Testis (tissue), 5 donors: ENCODE measurements at places on chromosomes 2 and 18. TPM values are rescaled to one million over a fixed set of nuclear protein-coding genes. Genes with fewer than 3 reads are reported as not detected.

FHOD3 gene
- total RNA-seq = 46.8 TPM

DNAH6 gene
- 7.1 TPM for total RNA-seq

GRCh38 chr2:36456227-36457175 lies 100.9 kb downstream of the CRIM1 start:
- H3K4me3 ChIP-seq = no peak overlapping the region
- H3K27me3 ChIP-seq = no peaks in the 10 kb centered on the region
- peak; percentile 83 for DNase-seq

SOWAHC gene
- 30.1 TPM for total RNA-seq

MBP gene
- total RNA-seq = 20.3 TPM

TUBA4B gene
- not detected for total RNA-seq

DNA sequence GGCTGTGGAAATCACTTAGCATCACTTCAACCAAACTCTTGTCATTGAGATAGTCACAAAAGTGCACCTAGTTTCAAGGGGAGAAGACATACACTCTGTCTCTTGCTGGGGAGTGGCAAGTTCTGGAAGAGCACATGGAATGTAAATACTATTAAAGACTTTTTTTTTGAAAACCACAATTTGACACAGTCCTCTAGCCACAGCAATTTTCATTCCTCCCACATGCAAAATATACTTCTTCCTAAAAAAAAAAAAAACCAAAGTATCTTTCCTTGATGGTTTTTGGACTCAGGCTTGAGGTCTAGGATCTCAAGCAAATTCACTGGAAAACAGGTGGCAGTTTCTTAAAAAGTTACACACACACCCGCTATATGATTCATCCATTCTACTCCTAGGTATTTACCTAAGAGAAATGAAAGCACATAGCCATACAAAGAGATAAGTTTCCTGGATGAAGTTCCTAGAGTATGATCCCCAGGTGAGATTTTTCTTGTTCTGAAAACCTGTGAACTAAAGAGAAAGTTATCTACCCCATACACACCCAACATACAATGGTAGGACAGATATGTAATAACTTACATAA lies 295.8 kb downstream of the SP3 start:
- H3K36me3 ChIP-seq = no peaks in the 10 kb centered on the region
- no peak overlapping the region for H3K4me3 ChIP-seq
- DNase-seq = no peak
- no peaks in the 10 kb centered on the region for H3K4me1 ChIP-seq
- no peak overlapping the region for H3K27ac ChIP-seq
- no peaks in the 10 kb centered on the region for H3K27me3 ChIP-seq

TMEFF2 gene
- 2.2 TPM for total RNA-seq

GRCh38 chr2:21317131-21317530 lies 193.4 kb downstream of the TDRD15 start:
- no peaks in the 10 kb centered on the region for H3K27me3 ChIP-seq
- H3K27ac ChIP-seq = no peak overlapping the region
- no peak overlapping the region for H3K4me3 ChIP-seq
- H3K36me3 ChIP-seq = no peaks in the 10 kb centered on the region
- peak; percentile 85 for DNase-seq
- peaks cover 9% of the 10 kb centered on the region for H3K4me1 ChIP-seq

TGFA gene
- 1.3 TPM for total RNA-seq

DNA sequence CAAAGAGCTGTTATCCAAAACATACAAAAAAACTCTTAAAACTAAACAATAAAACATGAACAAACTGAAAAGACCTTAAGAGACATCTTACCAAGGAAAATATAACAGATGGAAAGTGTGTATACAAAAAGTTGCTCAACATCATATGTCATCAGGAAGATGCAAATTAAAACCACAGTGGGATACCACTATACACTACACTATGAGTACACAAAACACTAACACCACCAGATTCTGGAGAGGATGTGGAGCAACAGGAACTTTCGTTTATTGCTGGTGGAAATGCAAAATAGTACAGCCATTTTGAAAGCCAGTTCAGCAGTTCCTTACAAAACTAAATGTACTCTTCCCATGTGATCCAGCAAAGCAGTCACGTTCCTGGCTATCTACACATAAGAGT lies 221.4 kb downstream of the CMPK2 start:
- H3K27ac ChIP-seq = no peak overlapping the region
- H3K4me1 ChIP-seq = no peaks in the 10 kb centered on the region
- no peak overlapping the region for H3K4me3 ChIP-seq
- DNase-seq = no peak
- no peaks in the 10 kb centered on the region for H3K27me3 ChIP-seq

DNA sequence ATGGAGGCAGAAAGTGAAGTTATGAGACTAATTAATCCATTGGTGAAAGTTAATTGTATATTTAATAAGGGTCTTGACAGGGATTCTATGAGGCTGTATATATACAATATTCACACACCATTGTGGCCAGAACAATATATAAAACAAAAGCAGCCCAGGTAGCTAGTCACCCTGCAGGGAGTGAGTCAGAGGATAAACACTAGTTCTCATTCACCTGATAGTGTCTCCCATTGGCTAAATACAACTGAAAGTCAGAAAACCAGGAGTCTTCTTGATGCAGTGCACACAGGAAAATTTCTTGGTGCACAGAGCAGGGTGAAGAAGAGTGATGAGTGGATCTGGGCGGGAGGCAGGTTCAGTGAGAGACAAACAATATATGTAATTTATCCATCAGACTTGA lies 465.2 kb downstream of the ERBB4 start:
- no peaks in the 10 kb centered on the region for H3K27me3 ChIP-seq
- no peaks in the 10 kb centered on the region for H3K36me3 ChIP-seq
- no peak overlapping the region for H3K27ac ChIP-seq

DNA sequence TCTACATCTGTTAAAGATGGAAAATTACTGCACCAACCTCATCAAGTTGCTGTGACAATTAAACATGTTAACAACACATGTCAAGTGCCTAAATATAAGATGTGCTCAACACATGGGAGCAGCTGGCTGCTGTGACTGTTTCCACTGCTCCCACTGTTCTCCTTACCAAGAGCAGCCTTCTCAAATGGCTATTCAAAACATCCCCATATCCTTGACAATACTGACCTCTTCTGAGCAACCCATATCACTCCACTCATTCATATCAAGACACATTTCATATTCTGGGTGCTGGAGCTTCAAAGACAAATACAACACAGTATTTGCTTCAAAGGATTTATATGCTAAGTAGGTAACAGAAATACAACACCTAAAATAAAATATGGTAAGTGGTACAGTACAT lies 60.3 kb downstream of the PIAS2 start:
- no peaks in the 10 kb centered on the region for H3K27me3 ChIP-seq
- H3K36me3 ChIP-seq = no peaks in the 10 kb centered on the region
- no peaks in the 10 kb centered on the region for H3K4me1 ChIP-seq
- no peak overlapping the region for H3K4me3 ChIP-seq
- no peak for DNase-seq

GRCh38 chr2:129765678-129766351 lies 213.7 kb upstream of the RAB6C start:
- H3K36me3 ChIP-seq = no peaks in the 10 kb centered on the region
- H3K4me1 ChIP-seq = no peaks in the 10 kb centered on the region
- no peak for DNase-seq
- no peaks in the 10 kb centered on the region for H3K27me3 ChIP-seq
- H3K27ac ChIP-seq = no peak overlapping the region

DNA sequence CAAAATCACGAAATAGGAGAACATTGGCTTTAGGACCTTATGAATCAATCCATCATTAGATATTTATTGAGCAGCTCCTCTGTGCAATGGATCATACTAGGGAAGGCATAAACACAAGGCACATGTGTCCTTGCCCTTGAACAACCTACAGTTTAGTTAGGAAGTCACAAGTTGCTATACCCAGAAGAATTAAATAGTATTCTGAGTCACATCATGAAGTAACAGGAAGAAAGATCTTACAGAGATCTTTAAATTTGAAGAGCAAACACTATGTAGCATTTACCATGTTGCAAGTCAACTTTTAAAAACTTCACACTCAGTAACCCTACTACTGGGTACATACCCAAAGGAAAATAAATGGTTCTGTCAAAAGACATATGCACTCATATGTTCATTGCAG lies 355.2 kb upstream of the SLC14A2 start:
- peaks cover 3% of the 10 kb centered on the region for H3K4me1 ChIP-seq
- no peak overlapping the region for H3K27ac ChIP-seq
- DNase-seq = no peak
- H3K36me3 ChIP-seq = no peaks in the 10 kb centered on the region
- H3K4me3 ChIP-seq = no peak overlapping the region
- H3K27me3 ChIP-seq = no peaks in the 10 kb centered on the region

GRCh38 chr2:238776003-238776760 lies 71.7 kb upstream of the TWIST2 start:
- no peaks in the 10 kb centered on the region for H3K4me1 ChIP-seq
- DNase-seq = no peak
- no peak overlapping the region for H3K27ac ChIP-seq
- no peaks in the 10 kb centered on the region for H3K27me3 ChIP-seq

- H3K27me3 ChIP-seq = no peaks in the 10 kb centered on the region
- no peak overlapping the region for H3K4me3 ChIP-seq
- peaks cover 17% of the 10 kb centered on the region for H3K4me1 ChIP-seq
Observed at GRCh38 chr2:215465256-215465655, 29.4 kb upstream of the FN1 start.

ACTG2 gene
- 2.7 TPM for total RNA-seq

- H3K27me3 ChIP-seq = no peaks in the 10 kb centered on the region
Observed at GRCh38 chr2:236246711-236247246, 17.4 kb downstream of the ASB18 start.

GRCh38 chr2:189393440-189394111 lies 47.7 kb upstream of the WDR75 start:
- H3K27me3 ChIP-seq = no peaks in the 10 kb centered on the region
- H3K4me3 ChIP-seq = no peak overlapping the region
- no peak overlapping the region for H3K27ac ChIP-seq
- H3K4me1 ChIP-seq = no peaks in the 10 kb centered on the region

DNA sequence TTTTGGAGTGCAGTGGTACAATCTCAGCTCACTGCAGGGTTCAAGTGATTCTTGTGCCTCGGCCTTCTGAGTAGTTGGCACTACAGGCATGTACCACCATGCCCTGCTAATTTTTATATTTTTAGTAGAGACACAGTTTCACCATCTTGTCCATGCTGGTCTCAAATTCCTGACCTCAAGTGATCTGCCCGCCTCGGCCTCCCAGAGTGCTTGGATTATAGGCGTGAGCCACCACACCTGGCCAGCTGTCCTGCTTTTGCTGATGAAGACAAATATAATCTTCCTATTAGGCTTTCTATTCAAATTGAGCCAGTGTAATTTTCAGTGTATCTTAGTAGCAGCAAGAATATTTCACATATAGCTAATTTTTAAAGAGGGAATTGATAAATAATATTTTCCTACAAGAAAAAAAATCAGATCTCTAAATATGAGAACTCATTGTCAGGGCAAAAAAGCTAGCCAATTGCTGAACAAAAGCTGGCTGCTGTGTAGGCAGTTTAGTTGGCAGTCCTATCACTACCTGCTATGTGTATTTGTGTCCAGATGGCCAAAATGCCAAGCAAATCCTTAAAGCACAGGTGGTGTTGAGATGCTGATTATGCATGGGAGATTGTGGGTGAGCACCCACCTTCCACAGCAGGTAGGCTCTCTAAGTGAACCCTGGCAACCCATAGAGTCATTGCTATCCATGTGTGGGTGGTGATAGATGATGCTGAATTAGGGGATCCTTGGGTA lies 60.8 kb upstream of the STAM2 start:
- DNase-seq = no peak
- no peaks in the 10 kb centered on the region for H3K27me3 ChIP-seq
- H3K36me3 ChIP-seq = no peaks in the 10 kb centered on the region
- H3K27ac ChIP-seq = no peak overlapping the region

- H3K27ac ChIP-seq = no peak overlapping the region
- no peaks in the 10 kb centered on the region for H3K27me3 ChIP-seq
- DNase-seq = no peak
- no peak overlapping the region for H3K4me3 ChIP-seq
- no peaks in the 10 kb centered on the region for H3K36me3 ChIP-seq
Observed at GRCh38 chr2:119638685-119639554, 40.1 kb upstream of the TMEM177 start.

MC4R gene
- total RNA-seq = not detected

DNA sequence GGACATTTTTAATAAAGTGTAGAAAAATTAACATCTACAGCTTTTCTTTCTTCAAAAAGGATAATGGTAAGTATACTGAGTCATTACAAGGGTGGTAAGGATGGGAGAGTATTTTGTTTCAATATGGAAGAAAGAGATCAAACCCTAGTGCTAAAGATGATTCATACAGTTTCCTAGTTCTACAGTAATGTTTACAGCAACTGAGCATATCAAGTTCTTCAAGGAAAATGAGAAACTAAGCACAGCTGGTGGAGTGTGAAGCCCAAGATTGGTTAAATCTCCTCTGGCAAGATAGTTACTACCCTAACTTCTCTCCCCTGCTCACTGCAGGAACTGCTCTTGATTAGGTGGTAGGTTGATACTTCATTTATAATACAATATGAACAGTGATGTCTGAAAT lies 467.5 kb downstream of the XIRP2 start:
- H3K27ac ChIP-seq = no peak overlapping the region
- H3K36me3 ChIP-seq = no peaks in the 10 kb centered on the region
- no peak for DNase-seq
- no peaks in the 10 kb centered on the region for H3K27me3 ChIP-seq

DNA sequence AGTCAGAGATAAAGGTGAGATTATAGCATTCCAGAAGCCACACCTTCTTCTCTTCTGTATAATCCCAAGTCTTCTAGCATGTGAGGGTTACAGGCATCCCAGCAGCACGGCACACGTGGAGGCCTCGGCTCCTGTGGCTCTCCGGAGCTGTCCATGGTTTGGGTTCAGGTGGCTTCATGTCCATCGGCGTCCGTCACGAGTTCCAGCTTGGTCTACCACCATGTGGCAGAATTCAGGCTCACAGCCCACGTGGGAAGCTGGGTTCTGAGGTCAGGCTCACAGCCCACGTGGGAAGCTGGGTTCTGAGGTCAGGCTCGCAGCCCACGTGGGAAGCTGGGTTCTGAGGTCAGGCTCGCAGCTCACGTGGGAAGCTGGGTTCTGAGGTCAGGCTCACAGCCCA lies 378.3 kb upstream of the SALL3 start:
- no peak overlapping the region for H3K27ac ChIP-seq
- H3K27me3 ChIP-seq = no peaks in the 10 kb centered on the region
- no peak overlapping the region for H3K4me3 ChIP-seq

EPC2 gene
- 53.1 TPM for total RNA-seq

DNA sequence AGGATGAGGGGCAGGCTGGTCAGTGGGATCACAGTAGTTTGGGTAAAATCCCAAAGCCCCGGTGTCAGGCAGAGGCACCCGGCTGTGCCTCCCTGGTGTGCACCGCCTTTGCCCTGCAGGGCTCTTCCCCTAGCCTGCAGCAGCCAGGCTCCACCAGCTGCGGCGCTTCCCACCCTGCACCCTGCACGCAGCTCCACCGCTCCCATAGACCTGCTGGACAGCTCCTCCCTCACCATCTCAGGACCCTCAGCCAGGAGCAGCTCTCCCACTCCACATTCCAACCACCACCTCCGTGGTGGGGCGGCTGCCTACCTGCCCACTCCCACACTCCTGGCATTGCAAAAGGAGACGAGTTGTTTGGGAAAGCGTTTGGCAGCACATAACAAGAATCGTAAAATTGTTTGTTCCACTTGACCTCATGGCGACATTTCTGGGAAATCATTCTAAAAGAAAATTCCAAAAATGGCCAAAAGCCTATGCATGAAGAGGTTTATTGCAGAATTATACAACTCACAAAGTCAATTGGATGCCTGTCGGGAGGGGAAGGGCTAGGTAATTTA lies 287.4 kb upstream of the HDAC4 start:
- peak; percentile 16 for DNase-seq
- H3K27ac ChIP-seq = no peak overlapping the region
- H3K27me3 ChIP-seq = no peaks in the 10 kb centered on the region
- H3K4me1 ChIP-seq = peaks cover 12% of the 10 kb centered on the region
- H3K36me3 ChIP-seq = no peaks in the 10 kb centered on the region

- no peak overlapping the region for H3K27ac ChIP-seq
- H3K27me3 ChIP-seq = no peaks in the 10 kb centered on the region
- H3K4me3 ChIP-seq = no peak overlapping the region
- no peaks in the 10 kb centered on the region for H3K4me1 ChIP-seq
- no peaks in the 10 kb centered on the region for H3K36me3 ChIP-seq
Observed at GRCh38 chr2:147829106-147829505, 15.7 kb upstream of the ACVR2A start.
